CD4-positive, alpha-beta T cell treated with Interleukin-1 beta for 1 hour (primary cell): ENCODE measurements at places on chromosomes 5 and 9.
A peak's percentile ranks its signal among the peaks of the same experiment; 100 is the strongest.

DNA sequence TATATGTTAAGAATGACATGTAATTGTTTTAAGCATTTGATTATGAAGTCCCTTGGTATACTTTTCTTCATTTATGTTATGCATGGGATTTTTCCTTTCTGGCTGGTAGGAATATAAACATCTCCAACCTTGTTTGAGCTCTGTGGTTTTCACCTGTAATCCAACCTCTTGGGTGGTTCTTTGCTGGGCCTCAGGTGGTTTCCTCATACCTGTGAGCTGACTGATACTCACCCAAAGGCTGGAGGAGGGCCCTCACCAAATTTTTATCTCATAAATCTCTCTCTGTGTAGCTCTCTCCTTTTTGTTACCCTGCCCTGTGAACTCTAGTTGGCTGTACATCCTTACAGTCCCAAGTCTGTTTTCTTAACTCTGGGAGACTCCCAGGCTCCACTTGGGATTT, 39.8 kb upstream of the C6 start:
- DNase-seq, result no peak

GRCh38 chr5:147481376-147481775, 28.5 kb downstream of the DPYSL3 start:
- DNase-seq, result no peak

DNA sequence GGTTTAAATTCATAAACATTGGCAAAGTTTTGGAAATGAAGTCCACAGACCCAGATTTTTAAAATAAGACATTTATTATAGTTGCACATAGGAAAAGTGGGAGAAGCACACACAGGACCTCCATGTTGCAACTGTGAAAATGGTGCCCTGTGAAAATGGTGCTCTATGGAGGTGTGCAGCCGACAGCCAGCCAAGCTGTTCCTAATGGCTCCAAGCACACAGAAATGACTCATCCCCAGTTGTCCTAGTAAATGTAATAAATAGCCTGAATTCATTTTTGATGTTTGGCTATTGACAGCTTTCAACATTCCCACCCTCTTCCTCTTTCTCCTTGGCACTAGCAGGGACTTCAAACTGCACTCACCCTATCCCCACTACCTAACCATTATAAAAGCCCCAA, 590.9 kb downstream of the CAAP1 start:
- DNase-seq, result no peak

- DNase-seq, result no peak
These were observed 17.3 kb downstream of the USP20 start for GRCh38 chr9:129852579-129852978.

DNA sequence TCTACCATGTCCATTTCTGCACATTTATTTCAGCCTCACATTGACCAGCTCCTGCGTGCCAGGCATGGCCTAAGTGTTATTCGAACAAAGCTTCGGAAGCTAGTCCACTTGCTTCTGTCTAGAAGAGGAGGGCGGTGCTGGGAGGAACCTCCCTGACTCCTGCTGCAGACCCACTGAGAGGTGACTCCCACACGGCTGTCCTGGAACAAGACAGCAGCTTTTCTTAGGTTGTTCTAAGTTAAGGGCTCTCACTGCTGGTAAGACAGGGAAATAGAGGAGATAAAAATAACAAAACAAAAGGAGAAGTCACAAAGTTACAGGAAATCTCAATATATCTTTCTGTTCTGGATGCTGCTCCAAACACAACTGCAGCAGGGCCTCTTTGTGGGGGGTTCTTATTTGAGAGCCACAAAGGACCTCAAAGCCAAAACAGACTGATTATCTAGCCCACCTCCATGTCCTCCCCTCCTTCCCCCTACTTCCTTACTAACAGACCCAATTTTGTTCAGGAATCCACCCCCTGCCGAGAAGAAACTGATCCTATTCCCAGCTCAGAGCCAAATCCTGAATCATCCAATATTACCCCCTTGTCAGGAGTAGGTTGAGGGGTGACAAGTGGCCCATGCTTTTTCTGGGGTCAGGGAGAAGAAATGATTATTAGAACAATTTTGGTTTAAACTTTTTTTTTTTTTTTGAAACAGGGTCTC, 28.4 kb upstream of the KCNIP1 start:
- no peak for DNase-seq

- no peak for DNase-seq
These were observed 1461.4 kb upstream of the CDH9 start for GRCh38 chr5:28499766-28500290.

DNA sequence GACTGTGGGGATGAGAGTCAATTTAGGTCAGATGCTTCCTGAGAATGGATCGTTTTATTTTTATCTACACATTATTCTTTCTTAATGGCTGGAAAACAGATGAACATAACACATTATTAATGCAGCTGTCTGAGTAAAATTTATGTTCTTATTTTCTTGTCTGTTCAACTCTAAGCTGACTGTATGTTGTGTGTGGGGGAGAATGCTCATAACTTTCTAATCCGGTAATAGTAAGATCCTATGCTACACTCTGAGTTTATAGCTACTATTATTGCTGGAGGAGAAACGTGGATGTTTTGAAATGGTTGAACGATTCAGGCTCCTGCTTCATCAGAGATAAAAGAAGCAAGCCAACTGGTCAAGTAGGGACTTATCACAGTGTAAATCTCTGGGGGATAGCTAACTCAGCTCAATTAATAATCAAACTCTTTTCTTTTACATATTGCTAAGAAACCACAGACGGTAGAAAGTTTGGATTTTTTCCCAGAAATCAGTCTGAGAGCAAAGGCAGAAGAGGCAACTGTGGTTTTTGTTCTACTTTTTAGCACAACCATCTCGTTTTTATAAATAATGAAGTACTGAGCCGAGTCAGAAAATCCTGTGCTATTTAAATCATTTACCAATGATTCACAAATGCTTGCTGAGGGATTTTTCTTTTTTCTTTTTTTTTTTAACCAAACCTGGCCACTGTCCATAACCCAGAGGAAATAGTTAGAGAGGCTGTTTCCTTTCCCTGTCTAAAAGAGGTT, 265.0 kb upstream of the FAM174A start:
- DNase-seq, result no peak

GRCh38 chr5:174328631-174329299, 283.3 kb downstream of the NSG2 start:
- no peak for DNase-seq

DNA sequence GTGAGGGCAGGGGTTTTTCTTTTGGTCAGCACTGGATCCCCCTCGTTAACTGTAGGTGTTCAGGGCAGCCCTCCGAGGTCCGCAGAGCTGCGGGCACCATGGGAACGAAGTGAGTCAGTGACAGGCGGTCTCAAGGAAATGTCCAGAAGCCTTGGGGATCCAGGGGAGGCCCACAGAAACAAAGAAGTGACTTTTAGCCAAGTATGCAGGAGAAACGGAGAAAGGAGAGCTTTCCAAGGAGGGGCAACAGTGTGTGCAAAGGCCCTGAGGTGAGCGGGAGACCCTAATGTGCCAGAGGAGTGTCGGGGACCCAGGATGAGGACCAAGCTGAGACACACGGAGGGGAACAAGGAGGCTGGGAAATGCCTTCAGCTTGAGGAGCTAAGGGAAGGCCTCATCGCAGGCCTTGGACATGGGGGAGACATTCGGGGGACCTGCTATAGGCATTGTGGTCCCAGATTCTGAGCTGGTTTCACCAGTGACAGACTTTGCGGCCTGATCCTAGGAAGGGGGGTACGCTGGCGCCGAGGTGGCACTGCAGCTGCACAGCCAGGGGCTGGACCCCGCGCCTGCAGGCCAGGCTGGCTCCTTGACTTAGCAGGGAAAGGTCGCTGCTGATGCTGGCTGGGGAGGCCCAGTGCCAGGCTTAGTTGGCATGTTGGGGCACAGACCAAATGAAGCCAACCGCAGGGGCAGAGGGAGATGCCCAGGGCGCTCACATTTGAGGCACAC, 3.3 kb downstream of the LTC4S start:
- DNase-seq, result no peak

DNA sequence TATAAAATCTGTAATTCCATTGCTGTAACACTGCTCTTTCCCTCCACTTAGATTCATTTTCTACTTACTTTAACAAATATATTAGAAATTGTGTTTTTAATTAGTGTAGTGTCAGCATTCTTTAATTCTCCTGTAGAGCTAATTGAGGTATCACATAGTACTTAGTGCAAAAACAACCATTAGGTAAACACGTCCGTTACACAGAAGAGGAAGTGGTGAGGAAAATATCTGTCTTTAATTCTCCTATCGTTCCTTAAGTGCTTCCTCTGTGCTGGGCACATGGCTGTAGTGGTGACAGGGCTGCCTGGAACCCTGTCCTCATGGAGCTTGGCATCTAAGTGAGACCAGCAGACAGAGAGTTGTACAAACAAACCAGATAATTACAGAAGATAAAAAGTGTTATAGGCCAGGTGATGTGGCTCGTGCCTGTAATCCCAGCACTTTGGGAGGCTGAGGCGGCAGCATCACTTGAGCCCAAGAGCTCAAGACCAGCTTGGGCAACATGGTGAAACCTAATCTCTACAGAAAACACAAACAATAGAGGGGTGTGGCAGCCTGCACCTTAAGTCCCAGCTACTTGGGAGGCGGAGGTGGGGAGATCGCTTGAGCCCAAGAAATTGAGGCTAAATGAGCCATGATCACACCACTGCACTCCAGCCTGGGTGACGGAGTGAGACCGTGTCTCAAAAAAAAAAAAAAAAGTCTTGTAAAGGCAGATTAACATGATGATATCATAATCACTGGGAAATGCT, 36.4 kb downstream of the PARP8 start:
- peak; percentile 20 for DNase-seq

DNA sequence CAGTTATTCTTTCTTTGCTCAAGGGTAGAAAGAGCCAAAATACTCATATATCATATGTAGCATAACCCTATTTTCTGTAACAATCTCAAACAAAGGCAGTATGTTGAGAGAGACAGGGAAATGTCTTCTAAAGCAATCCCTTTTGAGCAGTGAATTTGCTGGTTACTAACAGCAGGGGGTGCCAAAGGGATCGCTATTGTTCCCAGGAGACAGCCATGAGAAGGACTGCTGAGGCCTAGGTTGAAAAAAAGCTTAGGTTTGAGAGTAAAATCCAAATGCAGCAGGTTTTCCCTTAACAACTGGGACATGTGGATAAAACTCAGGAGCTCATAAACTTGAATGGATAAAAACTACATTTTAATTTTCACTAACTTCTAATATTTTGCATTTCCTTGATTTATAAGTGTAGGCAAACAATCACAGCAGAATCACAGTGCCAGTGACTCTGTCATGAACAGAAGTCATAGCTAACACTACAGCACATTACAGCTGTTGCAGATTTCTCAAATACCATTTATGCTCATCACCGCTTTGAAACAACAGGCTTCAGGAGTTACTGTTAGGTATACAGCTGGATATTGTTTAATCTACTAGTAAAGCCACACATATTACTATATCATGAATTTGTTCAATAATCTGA, 148.4 kb downstream of the MAPKAP1 start:
- DNase-seq, result peak; percentile 64

GRCh38 chr9:3244963-3245653, 280.7 kb downstream of the RFX3 start:
- DNase-seq, result no peak

DNA sequence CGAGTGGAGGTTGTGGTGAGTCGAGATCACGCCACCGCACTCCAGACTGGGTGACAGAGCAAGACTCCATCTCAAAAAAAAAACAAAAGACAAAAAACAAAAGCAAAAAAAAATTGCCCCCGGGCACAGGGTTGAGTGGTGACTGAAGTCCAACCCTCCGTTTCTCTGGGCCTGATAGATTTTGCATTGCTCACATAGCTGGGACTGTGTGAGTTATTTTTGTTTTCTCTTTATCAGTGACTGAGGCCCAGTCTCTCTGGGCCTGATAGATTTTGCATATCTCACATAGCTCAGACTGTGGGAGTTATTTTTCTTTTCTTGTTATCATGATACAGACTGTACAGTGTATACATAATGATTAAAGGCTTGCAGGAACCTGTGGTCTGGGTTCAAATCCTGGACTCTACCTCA, 2.6 kb upstream of the SLC28A3 start:
- no peak for DNase-seq

DNA sequence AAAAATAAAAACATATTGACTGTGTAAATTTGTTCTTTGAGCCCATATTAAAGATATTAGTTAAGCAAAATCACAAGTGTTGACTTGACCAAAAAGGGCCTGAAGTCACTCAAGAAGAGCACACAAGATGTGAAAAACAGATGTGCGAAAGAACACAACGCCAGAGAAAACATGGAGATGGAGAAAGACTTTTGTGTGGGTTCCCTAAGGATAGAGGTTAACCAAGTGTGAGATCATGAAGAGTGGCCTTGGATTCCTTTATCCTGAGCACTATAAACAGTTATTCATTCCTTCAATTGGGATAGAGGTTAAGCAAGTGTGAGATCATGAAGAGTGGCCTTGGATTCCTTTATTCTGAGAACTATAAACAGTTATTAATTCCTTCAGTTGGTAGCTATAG, 361.8 kb downstream of the CDH18 start:
- DNase-seq, result no peak

- DNase-seq, result no peak
These were observed 76.2 kb downstream of the NRG2 start for GRCh38 chr5:139966856-139967255.

- no peak for DNase-seq
These were observed 193.3 kb downstream of the DIRAS2 start for GRCh38 chr9:90449213-90449925.

- no peak for DNase-seq
These were observed 1.3 kb downstream of the SH3RF2 start for GRCh38 chr5:145937432-145938250.

- DNase-seq, result no peak
These were observed 209.4 kb upstream of the RGMB start for GRCh38 chr5:98563885-98564653.

DNA sequence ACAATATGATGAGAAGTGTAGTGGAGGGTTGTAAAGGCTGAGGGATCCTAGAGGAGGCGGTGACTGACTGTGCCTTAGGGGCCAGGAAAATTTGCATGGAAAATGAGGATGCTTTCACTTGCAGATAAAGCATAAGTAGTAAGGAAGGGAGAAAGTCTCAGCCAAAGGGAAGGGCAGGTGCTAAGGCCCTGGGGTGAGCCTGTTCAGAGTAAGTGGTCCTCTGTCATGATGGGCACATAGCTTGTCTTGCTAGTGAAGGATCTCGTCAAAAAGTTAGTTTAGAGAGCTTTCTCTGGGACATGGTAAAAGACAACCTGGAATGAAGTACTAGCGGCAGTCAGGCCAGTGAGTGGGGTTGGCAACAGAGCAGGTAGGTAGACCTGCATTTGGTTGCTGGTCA, 75.4 kb upstream of the CPLX2 start:
- DNase-seq, result no peak

DNA sequence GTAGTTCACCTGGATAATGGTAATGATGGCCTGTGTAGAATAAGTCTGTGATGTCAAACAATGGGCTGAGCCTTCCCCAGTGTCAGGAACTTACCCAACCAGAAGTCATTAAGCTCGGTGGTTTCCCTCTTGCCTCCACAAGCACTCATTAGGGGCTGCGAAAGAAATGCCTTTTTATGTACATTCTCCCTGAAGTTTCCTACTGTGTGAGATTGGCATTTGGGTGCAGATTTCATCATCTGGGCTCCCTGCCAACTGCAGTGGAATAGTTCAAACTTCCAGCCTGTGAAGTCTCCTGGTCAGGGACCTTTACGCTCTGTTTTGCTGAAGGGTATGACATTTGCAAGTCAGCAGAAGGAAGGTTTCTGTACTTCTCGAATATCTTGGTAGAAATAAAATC, 41.6 kb upstream of the TMEM215 start:
- DNase-seq, result no peak

GRCh38 chr5:141343242-141343952, at the start of gene PCDHGA3:
Gene PCDHGA3 (plus strand): TSS chr5:141343829. CDS start chr5:141344034, 205 bp downstream.
- DNase-seq, result no peak

- no peak for DNase-seq
These were observed 164.3 kb downstream of the MUSK start for GRCh38 chr9:110832926-110833325.

GRCh38 chr5:138372225-138372624, 19.7 kb downstream of the KDM3B start:
- DNase-seq, result no peak
